ENCODE measurements at places on chromosomes 5 and 9. TPM values are rescaled to one million over a fixed set of nuclear protein-coding genes. Genes with fewer than 3 reads are reported as not detected.

CCNI2 gene
- total RNA-seq = 3.9 TPM

SLC2A6 gene
- 42.3 TPM for total RNA-seq

FUT7 gene
- total RNA-seq = 17.8 TPM

MCC gene
- total RNA-seq = 3.8 TPM

DELE1 gene
- total RNA-seq = 70.9 TPM

MYOZ3 gene
- total RNA-seq = not detected

PDE6A gene
- not detected for total RNA-seq

TGFBR1 gene
- total RNA-seq = 62.7 TPM

FOXD4L5 gene
- 0.21 TPM for total RNA-seq

LHFPL2 gene
- total RNA-seq = 0.45 TPM

GRCh38 chr5:79694652-79695051 is 5.0 kb downstream of the CMYA5 start:
- H3K36me3 ChIP-seq = no peaks in the 10 kb centered on the region
- no peak overlapping the region for H3K4me3 ChIP-seq
- no peaks in the 10 kb centered on the region for H3K27me3 ChIP-seq
- peak overlapping the region; percentile 23 for H3K27ac ChIP-seq
- H3K4me1 ChIP-seq = peaks cover 34% of the 10 kb centered on the region

DNA sequence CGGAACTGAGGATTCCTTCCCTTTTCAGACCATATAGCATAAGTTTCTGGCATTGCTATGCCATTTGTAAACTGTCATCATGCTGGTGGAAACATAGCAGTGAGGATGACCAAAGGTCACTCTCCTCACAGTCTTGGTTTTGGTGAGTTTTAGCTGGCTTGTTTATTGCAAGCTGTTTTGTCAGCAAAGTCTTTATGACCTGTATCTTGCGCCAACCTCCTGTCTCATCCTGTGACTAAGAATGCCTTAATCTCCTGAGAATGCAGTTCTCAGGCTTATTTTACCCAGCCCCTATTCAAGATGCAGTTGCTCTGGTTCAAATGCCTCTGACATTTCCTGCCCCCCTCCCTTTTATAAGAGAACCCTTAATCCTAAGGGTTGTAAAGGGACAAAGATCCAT is 26.7 kb upstream of the GRIA1 start:
- H3K36me3 ChIP-seq = no peaks in the 10 kb centered on the region
- DNase-seq = no peak
- H3K27ac ChIP-seq = no peak overlapping the region
- H3K4me3 ChIP-seq = no peak overlapping the region

GRCh38 chr5:32496104-32496503 is 51.6 kb upstream of the ZFR start:
- H3K36me3 ChIP-seq = no peaks in the 10 kb centered on the region
- no peak overlapping the region for H3K4me3 ChIP-seq
- H3K27ac ChIP-seq = no peak overlapping the region
- DNase-seq = no peak
- H3K27me3 ChIP-seq = peaks cover 8% of the 10 kb centered on the region
- no peaks in the 10 kb centered on the region for H3K4me1 ChIP-seq

GRCh38 chr9:74630228-74630627 is 133.1 kb downstream of the RORB start:
- H3K27ac ChIP-seq = no peak overlapping the region
- no peaks in the 10 kb centered on the region for H3K36me3 ChIP-seq
- DNase-seq = no peak
- no peaks in the 10 kb centered on the region for H3K4me1 ChIP-seq

- no peaks in the 10 kb centered on the region for H3K36me3 ChIP-seq
- no peak for DNase-seq
- no peak overlapping the region for H3K27ac ChIP-seq
- H3K4me1 ChIP-seq = no peaks in the 10 kb centered on the region
- no peaks in the 10 kb centered on the region for H3K27me3 ChIP-seq
Measured at GRCh38 chr9:23232831-23233230, 593.2 kb downstream of the ELAVL2 start.

DNA sequence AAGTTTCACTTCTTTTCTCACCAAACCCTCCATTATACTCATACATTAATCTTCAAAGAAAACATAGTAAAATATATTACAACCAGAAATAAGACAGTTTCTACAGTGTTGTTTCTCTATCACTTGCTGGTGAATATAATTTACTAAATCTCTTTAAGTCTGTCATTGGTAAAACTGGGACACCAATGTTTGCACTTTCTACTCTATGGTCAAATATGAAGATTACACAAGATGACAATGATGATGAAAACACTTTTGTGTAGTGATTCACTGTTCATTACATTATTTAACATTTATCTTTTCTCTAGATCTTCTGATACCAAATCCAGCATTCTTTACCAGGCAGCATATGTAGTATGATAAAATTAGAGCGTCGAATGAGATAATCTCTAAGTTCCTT is 459.1 kb downstream of the DMAC1 start:
- no peak for DNase-seq
- no peaks in the 10 kb centered on the region for H3K36me3 ChIP-seq
- H3K27ac ChIP-seq = no peak overlapping the region
- no peak overlapping the region for H3K4me3 ChIP-seq

DNA sequence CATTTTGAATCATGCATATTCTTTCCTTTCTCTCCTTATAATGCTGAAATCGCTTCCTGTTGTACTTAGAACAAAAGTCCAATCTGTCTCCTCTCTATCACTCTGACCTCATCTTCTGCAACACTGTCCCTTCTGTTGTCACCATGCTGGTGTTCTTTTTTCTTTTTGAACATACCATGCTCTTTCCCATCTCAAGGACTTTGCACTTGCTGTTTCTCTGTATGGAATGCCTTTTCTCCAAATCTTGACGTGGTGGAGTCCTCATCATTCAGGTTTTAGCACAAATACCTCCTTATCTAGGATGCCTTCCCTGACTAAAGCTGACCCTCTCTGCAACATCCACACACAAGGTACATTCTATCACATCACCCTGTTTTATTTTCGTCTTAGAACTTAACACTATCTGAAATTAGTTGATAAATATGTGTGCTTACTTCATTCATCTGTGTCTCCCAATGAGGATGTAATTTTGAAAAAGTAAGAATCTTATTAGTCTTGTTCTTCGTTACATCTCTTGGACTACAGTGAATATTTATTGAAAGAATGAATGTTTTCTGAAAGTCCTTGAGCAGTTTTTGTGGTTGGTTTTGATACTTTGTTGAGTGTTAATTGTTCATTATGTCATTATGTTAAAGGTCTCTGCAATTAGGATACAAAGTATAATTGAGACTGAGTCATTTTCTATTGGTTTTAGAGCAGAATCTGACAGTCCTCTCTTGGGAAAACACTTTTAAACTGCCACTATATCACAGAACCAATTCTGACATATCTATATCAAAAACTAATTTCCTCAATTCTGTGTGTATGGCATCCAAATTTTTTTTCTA is 145.3 kb upstream of the RASA1 start:
- H3K4me1 ChIP-seq = peaks cover 40% of the 10 kb centered on the region
- no peaks in the 10 kb centered on the region for H3K27me3 ChIP-seq
- no peak for DNase-seq
- no peaks in the 10 kb centered on the region for H3K36me3 ChIP-seq

DNA sequence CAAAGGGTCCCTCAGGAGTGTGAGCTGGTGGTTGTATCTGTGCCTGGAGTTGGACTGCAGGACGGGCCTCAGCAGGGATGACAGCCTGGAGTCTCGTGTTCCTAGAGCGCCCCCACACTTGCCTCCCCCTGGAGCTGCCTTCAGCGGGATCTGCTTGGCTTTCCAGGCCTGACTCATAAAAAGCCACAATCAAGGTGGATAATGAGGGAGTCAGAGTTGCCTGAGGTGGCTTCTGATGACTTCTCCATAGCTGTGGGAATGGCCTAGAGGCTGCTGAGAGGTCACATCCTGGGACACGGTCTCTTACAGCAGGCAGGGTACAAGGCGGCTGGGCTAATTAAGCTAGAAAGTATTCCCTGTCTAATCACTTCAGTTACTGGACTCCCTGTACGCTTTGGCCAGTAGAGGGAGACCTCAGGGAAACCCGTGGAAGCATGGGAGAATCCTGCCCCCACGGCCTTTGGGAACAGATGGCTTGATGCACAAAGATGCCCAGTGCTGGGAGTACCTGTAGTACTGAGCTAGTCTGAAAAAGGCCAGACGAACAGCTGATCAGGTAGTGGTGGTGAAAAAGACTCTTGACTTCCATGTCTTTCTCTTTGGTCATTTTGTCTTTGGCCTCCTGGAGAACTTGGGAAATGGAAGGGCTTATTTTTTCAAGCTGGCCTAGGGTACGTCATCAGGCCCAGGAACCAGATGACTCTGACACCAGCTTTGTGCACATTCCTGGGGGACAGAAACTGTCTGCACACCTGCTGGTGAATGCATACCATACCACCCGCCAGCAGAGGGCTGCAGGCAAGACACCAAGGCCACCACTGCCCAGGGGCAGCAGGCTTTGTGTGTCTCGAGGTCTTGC is 16.1 kb upstream of the FRRS1L start:
- H3K4me1 ChIP-seq = no peaks in the 10 kb centered on the region
- peaks cover 16% of the 10 kb centered on the region for H3K27me3 ChIP-seq
- H3K27ac ChIP-seq = no peak overlapping the region
- no peaks in the 10 kb centered on the region for H3K36me3 ChIP-seq

DNA sequence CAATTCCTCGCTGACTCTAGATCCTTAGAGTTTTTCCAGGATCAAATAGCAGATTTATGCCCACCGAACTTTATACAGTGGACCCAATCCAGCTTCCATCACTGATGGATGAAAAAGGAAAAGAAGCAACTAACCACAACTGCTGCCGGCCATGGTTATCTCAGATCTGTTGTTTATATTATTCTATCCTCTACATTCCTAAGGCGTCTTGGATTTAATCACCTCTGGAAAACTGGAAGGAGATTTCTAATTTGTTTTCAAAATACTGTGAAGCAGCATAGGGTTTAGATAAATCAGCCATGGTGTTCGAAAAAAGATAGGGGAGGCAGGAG is 663 bp upstream of the ZNF366 start:
- peaks cover 26% of the 10 kb centered on the region for H3K27me3 ChIP-seq
- no peak overlapping the region for H3K4me3 ChIP-seq

DNA sequence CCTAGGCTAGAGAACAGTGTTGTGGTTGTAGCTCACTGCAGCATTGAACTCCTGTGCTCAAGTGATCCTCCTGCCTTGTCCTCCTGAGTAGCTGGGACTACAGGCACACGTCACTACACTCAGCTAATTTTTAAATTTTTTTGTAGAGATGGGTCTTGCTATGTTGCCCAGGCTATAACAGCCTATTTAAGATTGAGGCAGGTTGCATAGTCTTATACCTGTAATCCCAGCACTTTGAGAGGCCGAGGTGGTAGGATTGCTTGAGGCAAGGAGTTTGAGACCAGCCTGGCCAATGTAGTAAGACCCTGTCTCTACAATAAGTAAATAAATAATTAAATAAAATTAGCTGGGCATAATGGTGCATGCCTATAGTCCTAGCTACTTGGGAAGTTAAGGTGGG is 79.9 kb downstream of the VPS13A start:
- no peak overlapping the region for H3K4me3 ChIP-seq
- no peak for DNase-seq
- no peaks in the 10 kb centered on the region for H3K4me1 ChIP-seq
- H3K36me3 ChIP-seq = peaks cover 33% of the 10 kb centered on the region

GRCh38 chr5:172088801-172089200 is 82.4 kb upstream of the FBXW11 start:
- peaks cover 14% of the 10 kb centered on the region for H3K4me1 ChIP-seq
- H3K4me3 ChIP-seq = no peak overlapping the region
- no peak for DNase-seq
- H3K27ac ChIP-seq = peak overlapping the region; percentile 23
- H3K36me3 ChIP-seq = peaks cover 10% of the 10 kb centered on the region
- H3K27me3 ChIP-seq = no peaks in the 10 kb centered on the region

DNA sequence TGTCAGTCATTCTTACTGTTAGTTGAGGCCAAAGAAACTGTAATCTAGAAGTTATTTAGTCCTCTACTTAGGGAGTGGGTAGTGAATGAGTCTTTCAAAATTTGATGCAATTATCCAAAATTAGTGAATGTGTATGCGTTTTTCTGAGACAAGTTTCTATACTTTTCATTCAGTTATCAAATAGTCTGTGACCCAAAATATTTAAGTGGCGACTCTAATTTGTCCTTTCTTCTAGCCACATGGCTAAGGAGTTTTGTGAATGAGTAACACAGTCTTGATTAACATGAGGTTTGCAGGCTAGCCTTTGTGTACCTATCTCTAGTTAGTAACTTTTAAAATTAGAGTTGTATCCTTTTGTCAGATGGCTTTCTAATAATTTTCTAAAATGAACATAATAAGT is 45.6 kb downstream of the COMMD10 start:
- peaks cover 6% of the 10 kb centered on the region for H3K36me3 ChIP-seq
- no peak overlapping the region for H3K27ac ChIP-seq
- H3K27me3 ChIP-seq = no peaks in the 10 kb centered on the region
- H3K4me3 ChIP-seq = no peak overlapping the region
- H3K4me1 ChIP-seq = no peaks in the 10 kb centered on the region
